Kidney epithelial cell (primary cell): ENCODE measurements at places on chromosomes 7 and 10. TPM values are rescaled to one million over a fixed set of nuclear protein-coding genes. Genes with fewer than 3 reads are reported as not detected.
A peak's percentile ranks its signal among the peaks of the same experiment; 100 is the strongest.

DNA sequence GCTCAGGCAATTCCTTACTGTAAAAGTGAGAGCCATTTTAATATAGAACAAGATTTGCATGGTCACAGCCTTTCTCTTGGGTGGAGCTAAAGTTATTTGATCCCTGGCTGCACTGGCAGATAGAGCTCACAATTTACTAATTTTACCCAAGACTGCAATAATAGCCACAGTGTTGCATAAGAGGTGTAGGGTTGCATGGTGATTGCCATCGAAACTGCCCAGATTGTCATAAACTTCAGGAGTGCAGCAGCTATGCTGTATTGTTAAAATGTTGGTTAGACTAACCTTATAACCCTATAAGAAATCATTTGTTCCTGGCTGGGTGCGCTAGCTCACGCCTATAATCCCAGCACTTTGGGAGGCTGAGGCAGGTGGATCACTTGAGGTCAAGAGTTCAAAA lies 50.0 kb downstream of the VCL start:
- no peak for DNase-seq

The BAIAP2L1 gene
- 32.5 and 38.8 TPM in 2 replicates for total RNA-seq

The C10orf105 gene
- total RNA-seq: not detected in 2 replicates

GRCh38 chr10:18984531-18984930 lies 64.1 kb upstream of the MALRD1 start:
- DNase-seq: no peak

The ADCY1 gene
- total RNA-seq: 5.8 and 6.6 TPM in 2 replicates

- DNase-seq: no peak
Measured at GRCh38 chr10:1661859-1662437, 75.4 kb downstream of the ADARB2 start.

DNA sequence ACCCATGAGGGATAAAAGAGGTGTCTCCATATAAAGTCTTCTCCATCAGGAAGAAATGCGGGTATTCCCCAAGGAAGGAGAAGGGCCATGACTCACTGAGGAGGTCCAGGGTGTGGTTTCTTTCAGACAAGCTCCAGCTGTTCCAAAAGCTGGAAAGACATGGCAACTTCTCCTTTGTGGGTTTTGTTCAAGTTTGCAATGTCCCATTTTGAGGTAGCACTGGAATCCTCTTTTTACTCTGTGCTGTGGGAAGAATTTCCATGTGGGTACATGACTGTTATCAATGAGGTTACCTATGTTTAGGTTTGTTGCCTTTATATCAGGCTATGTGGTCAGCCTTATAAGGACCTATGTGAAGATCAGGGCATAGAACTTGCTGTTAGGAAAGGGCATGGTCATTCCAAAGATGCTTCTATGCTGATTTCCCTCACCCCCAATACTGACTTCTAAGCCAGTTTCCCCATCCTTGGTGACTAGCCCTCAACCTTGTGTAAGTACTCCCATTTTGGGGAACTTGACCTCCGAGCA lies 697.5 kb downstream of the INHBA start:
- DNase-seq: no peak

GRCh38 chr7:151461096-151461941 lies 21.4 kb upstream of the CRYGN start:
- DNase-seq: no peak

The GIMAP5 gene
- total RNA-seq: 0.17 TPM in 1 of 2 replicates, not detected in the other

The DPY19L1 gene
- 14.7 and 64.3 TPM in 2 replicates for total RNA-seq

DNA sequence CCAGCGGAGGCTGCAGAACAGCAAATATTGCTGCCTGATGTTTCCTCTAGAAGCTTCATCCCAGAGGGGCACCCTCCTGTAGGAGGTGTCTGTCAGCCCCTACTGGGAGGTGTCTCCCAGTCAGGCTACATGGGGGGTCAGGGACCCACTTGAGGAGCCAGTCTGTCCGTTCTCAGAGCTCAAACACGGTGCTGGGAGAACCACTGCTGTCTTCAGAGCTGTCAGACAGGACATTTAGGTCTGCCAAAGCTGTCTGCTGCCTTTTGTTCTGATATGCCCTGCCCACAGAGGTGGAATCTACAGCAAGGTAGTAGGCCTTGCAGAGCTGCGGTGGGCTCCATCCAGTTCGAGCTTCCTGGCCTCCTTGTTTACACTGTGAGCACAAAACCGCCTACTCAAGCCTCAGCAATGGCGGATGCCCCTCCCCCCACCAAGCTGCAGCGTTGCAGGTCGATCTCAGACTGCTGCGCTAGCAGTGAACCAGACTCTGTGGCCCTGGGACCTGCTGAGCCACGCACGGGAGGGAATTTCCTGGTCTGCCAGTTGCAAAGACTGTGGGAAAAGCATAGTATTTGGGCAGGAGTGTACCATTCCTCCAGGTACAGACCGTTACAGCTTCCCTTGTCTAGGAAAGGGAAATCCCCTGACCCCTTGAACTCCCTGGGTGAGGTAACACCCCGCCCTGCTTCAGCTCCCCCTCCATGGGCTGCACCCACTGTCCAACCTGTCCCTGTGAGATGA lies 17.7 kb upstream of the MINDY3 start:
- DNase-seq: no peak

- no peak for DNase-seq
Measured at GRCh38 chr7:101133621-101134398, 6.9 kb downstream of the SERPINE1 start.

The RAB18 gene
- 45.9 and 46.8 TPM in 2 replicates for total RNA-seq

GRCh38 chr7:73717025-73717807 lies 2.3 kb downstream of the STX1A start:
- DNase-seq: no peak

DNA sequence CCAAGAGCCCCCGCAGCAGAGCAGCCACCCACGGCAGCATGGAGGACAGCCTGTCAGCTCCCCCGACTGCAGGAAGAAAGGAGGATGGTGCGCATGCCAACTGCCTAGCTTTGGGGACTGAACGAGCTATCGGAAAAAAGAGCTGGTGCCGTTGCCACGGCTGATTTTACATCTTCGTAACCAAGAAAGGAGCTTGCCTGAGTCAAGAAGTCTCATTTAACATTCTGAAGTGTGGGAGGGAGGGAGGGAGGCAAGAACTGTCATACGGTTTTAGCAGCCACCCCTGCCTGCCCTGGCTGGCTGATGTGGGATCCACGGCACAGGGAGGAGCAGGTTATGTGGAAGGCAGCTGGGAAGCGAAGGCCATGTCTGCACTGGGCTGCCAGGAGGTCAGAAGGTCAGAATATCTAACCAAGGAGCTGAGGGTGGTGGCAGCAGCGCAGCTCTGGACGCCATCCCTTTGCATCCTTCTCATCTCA lies 74.7 kb upstream of the CAMK2B start:
- DNase-seq: no peak

DNA sequence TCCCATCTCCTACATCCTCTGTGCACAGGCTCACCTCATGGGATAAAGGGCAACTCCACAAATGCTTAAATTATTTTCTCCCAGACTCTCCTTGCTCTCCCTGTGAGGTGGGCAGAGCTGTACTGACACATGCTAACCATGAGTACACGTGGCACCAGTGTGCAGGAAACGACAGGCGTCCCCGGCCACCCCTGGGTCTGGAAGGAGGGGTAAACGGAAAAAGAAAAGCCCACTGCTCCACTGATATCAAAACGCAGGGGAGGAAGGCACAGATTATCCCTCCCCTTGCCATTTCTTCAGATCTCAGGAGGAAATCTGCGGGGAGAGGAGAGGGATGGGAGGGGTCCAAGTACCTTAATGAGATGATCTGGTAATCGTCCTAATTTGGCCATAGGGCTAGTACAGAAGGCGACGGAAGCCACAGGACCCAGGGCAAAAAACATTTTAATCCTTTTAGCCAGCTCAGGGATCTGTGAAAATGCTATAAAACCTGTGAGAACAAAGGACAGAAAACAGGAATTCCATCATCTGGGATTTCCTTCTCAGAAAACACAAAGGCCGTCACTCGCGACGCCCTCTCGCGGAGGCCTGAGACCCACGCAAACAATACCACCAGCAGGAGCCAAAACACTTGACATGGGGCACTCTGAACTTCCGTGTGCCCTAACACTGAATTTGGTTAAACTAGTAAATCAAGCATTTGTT lies 17.8 kb upstream of the CH25H start:
- no peak for DNase-seq

The ADARB2 gene
- total RNA-seq: 0.08 and 0.34 TPM in 2 replicates

The NPFFR1 gene
- 0.04 and 0.21 TPM in 2 replicates for total RNA-seq

The IRF5 gene
- 19.9 TPM in 2 replicates for total RNA-seq

The PSMG3 gene
- total RNA-seq: 73.9 and 79.8 TPM in 2 replicates

The MYL10 gene
- total RNA-seq: not detected in 2 replicates

The ASB4 gene
- total RNA-seq: not detected in 2 replicates

DNA sequence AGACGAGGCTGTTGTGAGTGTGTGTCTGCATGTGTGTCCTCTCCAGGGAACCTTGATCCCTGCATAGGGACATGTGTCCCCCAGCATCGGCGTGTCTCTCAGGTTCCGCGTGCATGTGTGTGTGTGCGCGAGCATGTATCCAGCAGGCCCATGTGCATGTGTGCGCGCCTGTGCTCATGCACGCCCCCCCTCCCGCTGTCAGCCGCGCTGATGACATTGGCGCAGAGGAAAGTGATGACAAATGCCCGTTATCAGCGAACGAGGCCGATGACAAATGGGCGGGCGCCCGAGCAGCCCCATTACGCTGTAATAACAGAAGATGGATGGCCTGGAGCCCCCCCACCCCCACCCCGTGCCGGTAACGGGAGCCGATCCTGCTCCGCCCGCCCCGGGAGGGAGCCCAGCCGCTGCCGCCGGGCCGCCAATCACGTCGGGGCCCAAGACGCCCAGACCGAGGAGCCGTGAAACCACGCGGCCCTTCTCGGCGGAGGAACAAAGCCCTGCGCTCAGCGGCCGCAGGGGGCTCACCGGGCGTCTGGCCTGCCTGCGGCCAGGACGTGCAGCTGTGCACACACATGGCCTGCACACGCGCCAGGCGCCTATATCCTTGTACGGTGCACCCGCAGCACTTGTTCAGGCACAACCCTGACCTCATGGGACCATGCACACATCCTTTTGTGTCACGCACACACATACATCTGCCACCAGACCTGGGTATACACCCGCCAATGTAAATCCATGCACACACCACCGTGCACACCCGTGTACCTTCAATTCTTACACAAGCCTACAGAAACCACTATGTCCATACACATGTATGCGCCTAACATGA lies 21.5 kb downstream of the POLL start:
- DNase-seq: no peak

- no peak for DNase-seq
Measured at GRCh38 chr7:112129655-112130323, 76.4 kb downstream of the DOCK4 start.

GRCh38 chr10:97843281-97843671 lies 6.4 kb upstream of the GOLGA7B start:
- DNase-seq: no peak

The ZC3HAV1L gene
- 14.4 and 21.6 TPM in 2 replicates for total RNA-seq

The PLXNA4 gene
- total RNA-seq: 0.14 and 5.9 TPM in 2 replicates

The TAS2R16 gene
- total RNA-seq: not detected in 2 replicates

- no peak for DNase-seq
Measured at GRCh38 chr10:34001087-34001580, 666.7 kb upstream of the NRP1 start.

DNA sequence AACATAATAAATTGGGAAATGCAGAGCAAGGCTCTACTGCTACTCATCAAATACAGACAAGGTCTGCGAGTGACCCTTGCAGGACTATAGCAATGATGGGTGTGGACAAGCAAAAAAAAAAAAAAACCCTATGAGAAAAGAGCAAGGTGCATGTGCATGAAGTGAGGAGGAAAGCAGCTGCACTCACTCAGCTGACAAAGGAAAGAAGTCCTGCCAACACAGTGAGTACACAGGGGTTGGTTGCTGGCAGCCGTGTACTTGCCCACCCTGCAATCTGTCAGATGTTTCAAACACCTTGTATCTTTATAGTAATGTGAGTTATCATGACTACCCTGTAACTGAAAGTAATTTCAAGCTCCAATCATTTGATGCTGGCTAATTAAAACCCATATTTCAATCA lies 20.5 kb downstream of the CHCHD3 start:
- DNase-seq: no peak

DNA sequence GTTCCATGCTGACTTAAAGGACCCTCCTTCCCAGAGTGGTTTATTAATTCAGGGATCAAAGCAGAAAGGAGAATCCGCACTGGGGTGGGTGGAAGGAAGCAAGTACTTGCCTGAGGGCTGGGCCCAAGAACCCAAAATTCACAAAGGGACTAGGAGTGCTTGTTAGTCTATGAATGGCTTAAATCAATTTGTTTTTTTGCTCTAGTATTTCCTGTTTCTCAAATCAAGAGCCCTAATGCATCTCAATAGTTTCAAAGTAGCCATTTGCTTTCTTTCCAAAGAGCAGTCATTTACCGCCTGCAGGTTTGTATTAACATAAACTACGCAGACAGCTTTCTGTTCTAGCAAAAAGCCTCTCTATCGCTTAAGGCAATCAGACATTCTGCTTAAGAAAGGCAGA lies 44.2 kb upstream of the SLC35G1 start:
- DNase-seq: no peak

GRCh38 chr10:19958787-19959186 lies 142.6 kb downstream of the PLXDC2 start:
- peak; percentile 34 for DNase-seq

GRCh38 chr7:12951397-12951801 lies 264.0 kb downstream of the ARL4A start:
- DNase-seq: peak; percentile 81

GRCh38 chr7:155388561-155388960 lies 69.4 kb upstream of the EN2 start:
- DNase-seq: no peak

DNA sequence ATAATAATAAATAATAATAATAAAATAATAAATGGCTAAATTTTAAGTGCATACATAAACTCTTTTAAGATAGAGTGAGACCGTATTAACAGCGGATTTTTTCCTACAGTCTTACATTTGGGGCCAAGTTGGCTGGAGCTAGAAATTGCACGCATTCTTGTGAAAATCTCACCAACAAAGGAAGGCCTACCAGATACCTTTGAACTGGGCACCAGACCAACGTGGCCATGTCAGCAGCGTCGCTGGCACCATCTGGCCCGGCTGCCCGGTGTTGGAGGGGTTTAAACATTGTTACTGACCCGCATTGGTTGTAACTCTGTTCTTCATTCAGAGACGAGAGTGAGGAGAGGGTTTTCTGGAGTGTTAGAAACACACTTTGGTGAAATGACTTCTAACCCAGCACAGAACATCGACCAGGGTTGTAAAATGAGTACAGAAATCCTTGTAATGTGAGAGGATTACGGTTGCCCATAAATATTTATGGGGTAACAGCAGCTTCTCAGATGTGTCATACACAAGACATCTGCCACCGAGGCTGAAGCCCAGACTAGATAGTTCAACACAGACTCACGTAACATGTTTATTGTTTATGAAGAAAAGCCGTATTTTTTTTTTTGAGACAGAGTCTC lies 34.6 kb upstream of the UNCX start:
- no peak for DNase-seq

DNA sequence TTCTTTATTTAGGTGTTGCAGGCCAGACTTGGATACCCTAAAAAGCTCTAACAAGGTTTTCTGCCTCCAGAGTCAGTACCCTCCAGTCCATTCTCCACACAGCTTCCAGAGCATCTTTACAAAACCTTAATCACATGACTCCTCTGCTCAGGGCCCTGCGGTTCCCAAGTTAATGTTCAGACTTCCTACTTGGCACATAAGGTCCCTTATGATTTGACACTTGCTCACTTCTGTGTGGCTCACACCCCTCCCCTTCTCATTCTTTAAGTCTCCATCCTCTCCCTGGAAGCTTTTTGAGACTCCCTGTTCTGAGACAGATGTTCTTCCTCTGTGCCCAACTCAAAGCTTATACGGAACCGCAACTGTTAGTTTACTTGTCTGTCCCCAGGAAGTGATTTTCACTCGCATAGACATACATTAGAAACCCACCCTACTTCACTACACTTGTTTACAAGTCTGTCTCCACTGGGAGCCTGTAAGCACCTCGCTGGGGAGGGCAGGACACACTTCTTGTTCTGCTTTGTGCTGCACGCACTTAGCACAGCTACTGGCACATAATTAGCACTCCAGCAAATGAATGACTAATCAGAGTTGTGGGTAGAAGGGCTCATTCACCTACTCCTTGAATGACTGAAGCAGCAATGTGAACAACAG lies 154.3 kb upstream of the LAMB4 start:
- DNase-seq: no peak
